ENCODE measurements at places on chromosomes 16 and 17.

GRCh38 chr17:5047446-5047845 lies 12.2 kb upstream of the SLC52A1 start:
- no peak for DNase-seq

GRCh38 chr17:39635614-39636176 lies 1.2 kb upstream of the STARD3 start:
- DNase-seq, result no peak

DNA sequence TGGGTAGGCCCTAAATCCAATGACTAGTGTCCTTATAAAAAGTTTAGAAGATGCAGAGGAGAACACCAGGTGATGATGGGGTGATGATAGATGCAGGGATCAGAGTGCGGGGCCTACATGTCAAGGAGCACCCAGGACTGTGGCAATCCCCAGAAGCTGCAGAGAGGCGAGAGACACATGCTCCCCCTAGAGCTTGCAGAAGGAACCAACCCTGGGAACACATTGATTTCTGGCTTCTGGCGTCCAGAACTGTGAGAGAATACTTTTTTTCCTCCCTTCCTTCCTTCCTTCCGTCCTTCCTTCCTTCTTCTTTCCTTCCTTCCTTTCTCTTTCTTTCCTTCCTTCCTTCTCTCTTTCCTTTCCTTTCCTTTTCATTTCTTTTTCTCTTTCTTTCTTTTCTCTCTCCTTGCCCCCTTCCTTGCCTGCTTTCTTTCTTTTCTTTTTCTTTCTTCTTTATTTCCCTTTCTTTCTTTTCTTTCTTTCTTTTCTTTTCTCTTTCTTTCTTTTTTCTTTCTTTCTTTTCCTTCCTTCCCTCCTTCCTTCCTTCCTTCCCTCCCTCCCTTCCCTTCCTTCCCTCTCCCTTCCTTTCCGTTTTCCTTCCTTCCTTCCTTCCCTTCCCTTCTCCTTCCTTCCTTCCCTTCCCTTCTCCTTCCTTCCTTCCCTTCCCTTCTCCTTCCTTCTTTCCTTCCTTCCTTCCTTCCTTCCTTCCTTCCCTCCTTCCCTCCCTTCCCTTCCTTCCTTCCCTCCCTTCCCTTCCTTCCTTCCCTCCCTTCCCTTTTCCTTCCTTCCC lies 134.3 kb downstream of the HAPSTR1 start:
- no peak for DNase-seq

DNA sequence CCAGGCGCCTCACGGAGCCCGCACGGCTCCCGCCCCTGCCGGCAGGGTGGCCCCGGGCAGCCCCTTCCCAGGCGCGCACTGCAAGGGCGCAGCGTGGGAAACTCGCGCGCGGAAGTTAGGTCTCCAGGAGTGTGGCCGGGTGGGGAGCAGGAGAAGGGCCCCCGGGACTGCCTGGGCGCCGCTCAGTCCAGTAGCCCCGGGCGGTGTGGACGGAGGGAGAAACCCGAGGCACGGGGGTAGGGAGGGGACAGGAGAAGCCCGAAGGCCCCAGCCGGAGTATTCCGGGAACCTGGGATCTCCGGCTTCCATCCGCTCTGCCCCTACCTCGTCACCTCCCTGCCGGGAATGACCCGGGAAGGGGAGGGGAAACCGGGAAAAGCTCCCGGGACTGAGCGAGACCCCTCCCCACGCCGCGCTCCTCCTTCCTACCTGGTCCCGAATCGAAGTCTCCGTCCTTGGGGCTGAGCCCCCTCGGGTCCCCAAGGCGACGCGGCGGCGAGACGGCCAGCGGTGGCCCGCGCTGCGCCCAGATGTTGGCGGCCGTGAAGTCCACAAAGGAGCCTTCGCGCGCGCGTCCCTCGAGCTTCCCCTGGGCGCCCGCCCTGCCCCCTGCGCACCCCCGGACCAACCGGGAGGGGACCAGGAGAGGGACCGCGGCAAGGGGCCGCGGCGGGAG lies 418 bp downstream of the SOCS3 start:
- DNase-seq, result no peak

- DNase-seq, result no peak
These were observed 197.8 kb downstream of the CEP112 start for GRCh38 chr17:65994114-65994513.

- no peak for DNase-seq
These were observed 33.8 kb upstream of the USP43 start for GRCh38 chr17:9611557-9611956.

- DNase-seq, result no peak
These were observed 10.7 kb downstream of the PROCA1 start for GRCh38 chr17:28700830-28701492.

GRCh38 chr16:6827267-6827666 lies 505.4 kb upstream of the RBFOX1 start:
- no peak for DNase-seq

DNA sequence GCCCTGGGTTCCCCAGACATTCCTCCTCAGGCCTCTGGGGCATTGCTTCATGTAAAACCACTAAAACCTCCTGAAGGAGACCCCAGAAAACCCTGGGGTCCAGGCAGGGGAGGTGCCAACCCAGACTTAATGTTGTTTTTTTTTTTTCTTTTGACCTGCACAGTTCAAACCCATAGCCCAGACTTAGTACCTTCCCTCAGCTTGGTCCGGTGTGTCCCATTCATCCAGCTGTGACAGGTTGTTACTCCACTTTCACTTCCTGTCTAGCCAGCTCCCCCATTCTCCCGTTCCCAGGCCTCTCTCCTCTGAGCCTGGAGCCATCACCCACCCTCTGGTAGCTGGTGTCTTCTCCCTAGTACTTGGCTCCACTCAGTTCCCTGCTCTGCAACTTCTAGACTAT lies 4.8 kb downstream of the CDR2L start:
- no peak for DNase-seq

GRCh38 chr17:78185981-78186691 lies 716 bp downstream of the TK1 start:
- DNase-seq, result no peak

DNA sequence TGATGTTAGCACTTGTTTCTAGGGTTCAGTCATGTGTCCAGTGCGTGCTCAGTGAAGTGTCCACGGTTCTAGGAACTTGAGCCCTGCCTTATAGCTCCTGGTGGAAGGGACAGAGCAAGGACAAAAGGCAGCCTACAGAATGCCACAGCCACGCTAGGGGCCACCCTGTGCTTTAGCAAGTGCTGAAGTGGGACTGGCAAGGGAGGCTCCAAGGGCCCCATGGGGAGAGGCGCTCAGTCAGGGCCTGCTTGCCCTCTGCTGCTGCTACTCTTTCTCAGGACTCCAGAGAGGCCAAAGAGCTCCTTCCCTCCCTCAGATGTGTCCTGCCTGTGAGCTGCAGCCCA lies 6.8 kb downstream of the NT5C start:
- no peak for DNase-seq

- no peak for DNase-seq
These were observed 149.5 kb downstream of the NTN1 start for GRCh38 chr17:9170853-9171252.

DNA sequence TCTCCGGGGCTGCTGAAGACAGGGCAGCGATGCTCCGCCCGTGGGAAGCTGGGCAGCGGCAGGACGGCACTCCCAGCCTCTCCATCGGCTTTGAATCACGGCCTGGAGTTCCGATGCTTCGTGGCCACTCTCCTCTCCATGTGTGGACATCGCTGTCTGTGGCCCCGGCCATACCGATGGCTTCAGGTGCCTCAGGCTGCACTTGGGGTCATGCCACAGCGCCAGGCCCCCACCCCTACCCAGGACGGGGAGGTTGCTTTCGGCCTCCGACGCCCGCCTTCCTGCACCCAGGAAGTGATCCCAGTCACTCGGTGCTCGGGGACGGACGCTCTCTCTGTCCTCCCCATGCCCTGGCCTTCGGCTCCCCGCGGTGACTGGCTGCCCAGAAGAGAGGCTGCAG lies 180.7 kb downstream of the BANP start:
- no peak for DNase-seq

DNA sequence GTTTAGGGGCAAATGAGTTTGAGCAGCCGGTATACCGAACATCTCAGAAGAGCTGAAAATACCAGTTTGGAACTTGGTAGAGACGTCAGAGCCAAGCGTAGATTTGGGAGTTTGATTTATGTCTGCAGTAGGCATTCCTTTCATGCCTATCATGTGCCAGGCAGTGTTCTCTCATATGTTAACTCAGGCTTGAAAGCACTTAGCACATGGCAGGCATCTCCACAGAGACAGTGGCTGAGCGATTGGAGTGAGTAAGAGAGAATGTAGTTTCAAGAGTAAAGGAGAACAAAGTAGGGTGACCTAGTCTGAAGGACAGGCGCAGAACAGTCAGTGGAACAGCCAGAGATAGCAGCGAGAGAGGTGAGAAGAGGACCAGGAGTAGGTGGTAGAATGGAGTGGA lies 207.0 kb downstream of the FTO start:
- no peak for DNase-seq

DNA sequence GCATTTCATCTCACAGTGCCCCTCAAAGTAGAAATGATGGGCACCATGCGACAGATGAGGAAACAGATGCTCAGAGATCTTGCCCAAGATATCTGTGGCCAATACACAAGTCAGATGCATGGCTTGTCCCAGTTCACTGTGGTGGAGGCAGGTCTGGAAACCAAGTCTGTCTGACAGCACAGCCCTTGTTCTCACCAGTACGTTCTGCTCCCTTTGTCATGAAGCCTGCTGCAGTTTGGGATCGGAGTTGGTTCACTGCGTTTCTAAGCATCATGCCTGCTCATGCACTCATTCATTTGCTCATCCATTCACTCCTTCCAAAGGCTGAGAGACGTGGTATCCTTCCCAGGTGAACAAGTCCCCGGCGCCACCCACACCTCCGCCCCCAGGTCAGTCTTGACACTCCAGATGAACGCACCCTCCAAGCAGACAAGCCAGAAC lies 27.2 kb upstream of the MEAK7 start:
- DNase-seq, result no peak

- DNase-seq, result no peak
These were observed 8.4 kb downstream of the ACSF3 start for GRCh38 chr16:89102041-89102471.

- no peak for DNase-seq
These were observed 22.8 kb downstream of the ZDHHC7 start for GRCh38 chr16:84988328-84989080.

- DNase-seq, result no peak
These were observed 50.3 kb downstream of the RBFOX3 start for GRCh38 chr17:79560527-79560926.

- DNase-seq, result no peak
These were observed 92.3 kb upstream of the FAM20A start for GRCh38 chr17:68693466-68693865.

- no peak for DNase-seq
These were observed 107.6 kb upstream of the MED13 start for GRCh38 chr17:62172492-62173291.

GRCh38 chr17:48981927-48982539 lies 13.6 kb upstream of the GIP start:
- DNase-seq, result no peak

DNA sequence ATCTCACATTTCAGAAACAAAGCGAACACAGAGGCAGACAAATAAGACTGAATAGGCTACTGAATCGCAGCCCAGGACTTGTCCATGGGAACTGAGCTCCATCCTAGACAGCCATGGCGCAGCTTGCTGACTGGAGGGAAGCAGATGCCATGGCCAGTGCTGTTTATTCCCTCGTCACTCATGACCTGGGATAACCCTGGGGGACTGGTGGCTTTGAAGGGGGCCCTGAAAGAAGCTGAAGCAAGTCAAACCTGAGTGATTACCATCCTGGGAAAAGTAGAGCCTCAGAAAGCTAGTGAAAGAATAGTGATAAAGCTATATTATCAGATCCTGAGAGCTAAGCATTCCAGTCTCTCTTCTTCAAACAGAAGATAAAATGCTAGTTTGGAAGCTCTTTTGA lies 94.1 kb downstream of the RPGRIP1L start:
- DNase-seq, result no peak

- no peak for DNase-seq
These were observed 9.8 kb upstream of the JUP start for GRCh38 chr17:41796121-41796895.

DNA sequence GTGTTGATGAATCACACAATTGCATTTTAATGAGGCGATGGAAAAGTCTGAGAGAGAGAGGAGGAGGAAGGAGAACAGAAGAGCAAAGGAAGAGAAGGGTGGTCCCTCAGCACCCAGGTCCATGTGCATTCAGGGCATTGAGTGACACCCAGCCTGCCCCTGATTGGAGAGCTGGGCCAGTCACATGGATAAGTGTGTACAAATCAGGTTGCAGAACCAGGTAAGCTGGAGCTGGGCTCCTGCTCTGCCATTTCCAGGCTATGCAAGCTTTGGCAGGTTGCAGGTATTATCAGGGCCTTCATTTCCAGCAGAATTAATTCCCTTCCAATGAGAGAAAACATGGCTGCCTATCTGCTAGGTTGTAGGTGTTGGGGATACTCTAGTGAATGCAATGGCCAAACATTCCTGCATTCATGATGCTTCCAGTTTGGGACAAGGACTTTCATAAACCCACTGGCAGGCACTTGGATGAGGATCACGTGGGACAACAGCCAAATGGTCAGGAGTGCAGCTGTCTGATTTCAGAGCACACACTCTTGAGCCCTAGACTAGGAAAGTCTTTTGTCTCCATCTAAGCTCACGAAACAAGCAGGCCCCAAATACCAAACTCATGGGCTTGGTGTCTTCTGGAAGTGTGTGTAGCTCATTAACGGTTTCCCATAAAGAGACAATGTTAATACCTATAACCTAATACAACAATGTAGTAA lies 577.9 kb upstream of the CDH5 start:
- DNase-seq, result no peak

DNA sequence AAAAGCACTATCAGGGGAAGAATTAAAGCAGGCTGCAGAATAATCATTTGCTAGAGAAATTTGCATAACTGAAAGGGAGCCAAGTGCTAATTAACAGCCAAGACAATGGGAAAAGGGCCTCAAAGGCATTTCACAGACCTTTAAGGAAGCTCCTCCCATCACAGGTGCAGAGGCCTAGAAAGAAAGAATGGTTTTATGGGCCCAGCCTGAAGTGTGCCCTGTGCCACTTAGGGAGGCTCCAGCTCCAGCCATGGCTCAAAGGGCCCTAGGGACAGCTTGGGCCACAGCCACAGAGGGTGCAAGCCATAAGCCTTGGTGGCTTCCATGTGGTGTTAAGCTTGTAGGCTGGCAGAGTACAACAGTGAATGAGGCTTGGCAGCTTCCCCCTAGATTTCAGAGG lies 50.1 kb downstream of the RNF112 start:
- no peak for DNase-seq

Measured in CD4-positive, alpha-beta T cell (primary cell).